ENCODE measurements at places on chromosomes 3 and 15. TPM values are rescaled to one million over a fixed set of nuclear protein-coding genes. Genes with fewer than 3 reads are reported as not detected.

Gene STRC
- 4.7 TPM for total RNA-seq

DNA sequence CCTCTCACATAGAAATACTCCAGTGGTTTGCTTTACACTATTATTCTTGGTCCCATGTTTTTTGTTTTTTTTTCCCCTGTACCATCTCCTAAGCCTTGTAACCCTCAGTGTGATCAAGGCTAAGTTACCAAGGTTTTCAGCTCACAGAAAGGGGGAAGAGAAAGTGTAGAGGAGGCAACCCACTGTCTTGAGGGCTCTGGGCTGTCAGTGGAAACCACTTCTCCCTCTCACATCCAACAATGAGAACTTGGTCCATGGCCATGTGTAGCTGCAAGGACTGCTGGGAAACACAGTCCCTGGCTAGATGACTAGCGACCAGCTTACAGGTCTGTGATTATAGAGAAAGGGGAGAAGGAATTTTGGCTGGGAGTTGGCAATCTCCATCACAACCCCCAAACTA, 30.3 kb downstream of the GPD1L start:
- no peaks in the 10 kb centered on the region for H3K36me3 ChIP-seq
- H3K4me1 ChIP-seq: no peaks in the 10 kb centered on the region
- no peak overlapping the region for H3K27ac ChIP-seq
- H3K27me3 ChIP-seq: no peaks in the 10 kb centered on the region

GRCh38 chr3:189144645-189145044, 27.1 kb upstream of the TPRG1 start:
- no peak overlapping the region for H3K27ac ChIP-seq
- H3K4me3 ChIP-seq: no peak overlapping the region
- DNase-seq: no peak
- H3K27me3 ChIP-seq: no peaks in the 10 kb centered on the region

DNA sequence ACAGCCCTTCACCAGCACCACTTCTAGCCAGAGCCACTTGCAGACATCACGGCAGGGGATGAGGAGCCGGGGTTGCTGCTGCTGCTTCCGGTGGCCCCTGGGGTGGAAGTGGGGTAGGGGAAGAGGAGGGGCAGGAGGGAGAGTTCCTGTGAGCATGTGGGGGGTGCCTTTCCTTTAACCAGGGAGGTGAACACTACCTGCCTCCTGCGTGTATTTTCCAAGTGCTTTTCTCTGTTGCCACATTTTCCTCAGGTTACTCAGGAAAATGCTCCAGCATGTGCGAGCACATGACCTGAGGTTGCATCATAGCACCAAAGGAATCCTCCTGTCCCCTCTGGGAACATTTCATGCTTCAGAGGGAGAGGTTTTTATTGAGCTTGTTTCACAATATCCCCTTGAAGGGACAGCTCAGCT, 12.2 kb upstream of the SACM1L start:
- peak overlapping the region; percentile 45 for H3K27ac ChIP-seq
- peaks cover 6% of the 10 kb centered on the region for H3K4me1 ChIP-seq
- no peaks in the 10 kb centered on the region for H3K27me3 ChIP-seq
- H3K4me3 ChIP-seq: no peak overlapping the region

Gene NPAP1
- total RNA-seq: not detected

All from Peyer's patch (tissue), 4 donors.